Hepatocyte (in vitro differentiated cells): ENCODE measurements at places on chromosomes 2 and 18. TPM values are rescaled to one million over a fixed set of nuclear protein-coding genes. Genes with fewer than 3 reads are reported as not detected.

DNA sequence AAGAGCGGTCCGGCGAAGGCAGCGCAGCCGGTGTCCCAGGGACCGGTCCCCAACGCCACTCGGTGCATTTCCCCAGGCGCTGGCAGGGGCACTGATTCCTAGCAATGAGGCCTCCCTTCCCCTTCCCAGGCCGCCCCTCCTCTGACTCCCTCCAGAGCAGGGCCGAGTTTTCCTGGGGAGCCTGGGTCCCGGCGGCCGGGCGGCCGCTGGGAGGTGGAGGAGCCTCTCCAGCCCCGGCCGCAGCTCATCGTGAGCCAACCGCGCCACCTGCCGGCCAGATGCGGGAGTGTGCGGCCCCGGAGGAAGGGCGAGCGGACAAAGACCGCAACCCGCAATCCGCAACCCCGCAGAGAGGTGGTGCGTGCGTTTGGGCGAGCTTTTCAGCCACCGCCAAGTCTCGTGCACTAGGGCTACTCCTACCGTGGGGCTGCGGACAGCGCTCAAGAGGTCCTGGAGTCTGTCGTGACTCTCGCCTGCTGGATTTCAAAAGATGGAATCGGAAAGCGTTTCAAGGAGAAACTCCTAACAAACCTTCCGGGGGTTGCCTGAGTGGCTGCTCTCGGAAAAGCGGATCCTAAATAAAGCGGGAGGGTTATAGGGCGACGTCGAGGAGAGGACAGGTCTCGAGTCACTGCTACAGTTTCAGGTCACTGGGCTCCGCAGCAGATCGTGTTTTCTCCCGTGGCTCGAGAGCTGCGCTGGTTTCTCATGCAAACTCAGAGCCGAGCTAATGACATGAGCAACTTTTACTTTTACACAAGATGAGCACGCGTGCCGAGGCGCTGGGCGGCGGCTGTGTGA, 1.5 kb upstream of the EPHA4 start:
- H3K4me1 ChIP-seq: peaks cover 14% of the 10 kb centered on the region
- DNase-seq: peak; percentile 95
- peak overlapping the region; percentile 82 for H3K4me3 ChIP-seq
- no peaks in the 10 kb centered on the region for H3K36me3 ChIP-seq
- peak overlapping the region; percentile 92 for H3K27ac ChIP-seq
- peaks cover 13% of the 10 kb centered on the region for H3K27me3 ChIP-seq

DNA sequence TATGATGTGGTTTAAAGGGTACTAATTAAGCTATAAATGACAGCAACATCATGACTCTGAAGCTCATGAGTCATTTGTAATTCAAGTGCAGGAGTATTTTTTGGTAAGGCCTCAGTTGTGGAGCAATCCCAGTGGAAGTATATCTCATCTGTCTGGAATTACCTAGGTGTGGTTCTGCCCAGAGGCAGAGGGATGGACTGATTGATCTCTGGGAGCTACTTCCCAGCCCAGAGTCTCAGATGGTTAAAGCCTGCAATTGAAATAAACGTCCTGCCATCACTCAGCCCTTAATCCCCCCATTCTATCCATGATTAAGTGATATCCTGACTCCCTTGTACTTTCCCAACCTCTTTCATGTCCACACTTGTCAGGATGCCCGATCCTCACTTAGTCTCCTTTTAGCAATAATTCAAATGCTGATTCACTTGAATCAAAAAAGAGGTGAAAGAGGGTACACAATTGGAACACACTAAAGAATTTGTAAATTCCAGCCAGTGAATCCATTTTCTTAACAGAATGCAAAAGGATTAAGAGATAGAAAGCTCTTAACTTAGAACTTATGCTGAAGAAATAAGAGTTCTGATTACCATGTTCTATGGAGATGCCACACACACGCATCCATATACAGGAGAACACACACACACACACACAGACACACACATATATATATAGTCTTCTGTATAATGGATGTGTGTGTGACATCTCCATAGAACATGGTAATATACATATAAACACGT, 664.4 kb downstream of the NYAP2 start:
- H3K27me3 ChIP-seq: no peaks in the 10 kb centered on the region
- no peaks in the 10 kb centered on the region for H3K36me3 ChIP-seq
- no peaks in the 10 kb centered on the region for H3K4me1 ChIP-seq
- H3K4me3 ChIP-seq: no peak overlapping the region

DNA sequence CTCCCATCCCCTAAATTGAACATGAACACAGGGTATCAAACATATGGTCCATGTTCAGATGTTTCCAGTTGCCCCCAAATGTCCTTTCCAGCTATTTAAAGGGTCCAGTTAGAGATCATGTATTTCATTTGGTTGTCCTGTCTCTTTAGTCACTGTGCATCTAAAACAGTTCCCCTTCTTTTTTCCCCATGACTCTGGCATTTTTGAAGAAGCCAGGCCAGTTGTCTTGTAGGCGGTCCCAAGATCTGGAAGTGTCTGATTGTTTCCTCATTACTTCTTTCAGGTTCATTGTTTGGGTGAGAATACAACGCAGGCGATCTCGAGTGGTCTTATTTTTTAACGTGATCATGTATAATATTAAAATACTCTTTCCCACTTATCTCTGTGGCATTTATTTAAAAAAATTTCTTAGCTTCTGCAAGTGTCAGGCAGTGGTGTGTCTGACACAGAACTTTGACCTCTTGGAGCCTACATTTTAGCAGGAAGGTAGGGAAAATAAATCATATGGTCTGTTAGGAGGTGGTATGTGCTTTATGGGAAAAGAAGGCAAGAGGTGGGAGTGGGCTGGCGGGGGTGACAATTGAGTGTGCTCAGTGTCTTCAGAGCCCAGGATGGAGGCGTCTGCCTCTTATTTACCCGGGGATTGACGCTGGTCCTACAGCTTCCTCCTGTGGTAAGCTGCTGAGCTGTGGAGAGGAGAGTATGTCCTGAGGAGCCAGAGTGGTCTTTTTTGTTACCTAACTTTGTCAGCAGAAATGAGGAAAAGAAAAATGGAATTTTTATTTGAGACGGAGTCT, 8.1 kb downstream of the RAB31 start:
- H3K4me3 ChIP-seq: no peak overlapping the region
- DNase-seq: no peak
- H3K36me3 ChIP-seq: no peaks in the 10 kb centered on the region
- no peaks in the 10 kb centered on the region for H3K27me3 ChIP-seq

- H3K4me1 ChIP-seq: no peaks in the 10 kb centered on the region
- H3K27me3 ChIP-seq: no peaks in the 10 kb centered on the region
- H3K4me3 ChIP-seq: no peak overlapping the region
- H3K36me3 ChIP-seq: no peaks in the 10 kb centered on the region
These were observed 234.2 kb downstream of the CDH2 start for GRCh38 chr18:27942706-27943105.

- H3K4me3 ChIP-seq: no peak overlapping the region
- no peak overlapping the region for H3K27ac ChIP-seq
- peak; percentile 58 for DNase-seq
- no peaks in the 10 kb centered on the region for H3K36me3 ChIP-seq
- H3K4me1 ChIP-seq: no peaks in the 10 kb centered on the region
- no peaks in the 10 kb centered on the region for H3K27me3 ChIP-seq
These were observed 10.0 kb upstream of the GCA start for GRCh38 chr2:162333968-162334367.

DNA sequence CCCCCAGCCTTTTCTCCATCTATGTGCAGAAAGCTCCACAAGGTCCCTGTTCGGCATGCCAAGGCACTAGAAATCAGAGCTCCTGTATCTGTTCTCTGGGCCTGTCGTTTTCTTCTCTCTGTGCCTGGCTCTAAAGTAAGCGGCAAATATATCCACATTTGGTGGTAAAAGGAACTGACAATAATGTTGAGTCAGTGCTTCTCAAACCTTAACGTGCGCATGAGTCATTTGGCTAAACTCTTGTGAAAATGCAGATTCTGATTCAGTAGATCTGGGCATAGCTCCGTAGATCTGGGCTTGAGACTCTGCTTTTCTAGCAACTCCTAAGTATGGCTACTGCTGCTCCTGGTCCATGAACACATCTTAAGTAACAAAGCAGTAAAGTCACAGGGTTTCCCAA, 16.5 kb upstream of the ACSL3 start:
- no peak for DNase-seq
- H3K4me3 ChIP-seq: no peak overlapping the region
- H3K4me1 ChIP-seq: peaks cover 5% of the 10 kb centered on the region
- H3K27me3 ChIP-seq: no peaks in the 10 kb centered on the region
- no peaks in the 10 kb centered on the region for H3K36me3 ChIP-seq

DNA sequence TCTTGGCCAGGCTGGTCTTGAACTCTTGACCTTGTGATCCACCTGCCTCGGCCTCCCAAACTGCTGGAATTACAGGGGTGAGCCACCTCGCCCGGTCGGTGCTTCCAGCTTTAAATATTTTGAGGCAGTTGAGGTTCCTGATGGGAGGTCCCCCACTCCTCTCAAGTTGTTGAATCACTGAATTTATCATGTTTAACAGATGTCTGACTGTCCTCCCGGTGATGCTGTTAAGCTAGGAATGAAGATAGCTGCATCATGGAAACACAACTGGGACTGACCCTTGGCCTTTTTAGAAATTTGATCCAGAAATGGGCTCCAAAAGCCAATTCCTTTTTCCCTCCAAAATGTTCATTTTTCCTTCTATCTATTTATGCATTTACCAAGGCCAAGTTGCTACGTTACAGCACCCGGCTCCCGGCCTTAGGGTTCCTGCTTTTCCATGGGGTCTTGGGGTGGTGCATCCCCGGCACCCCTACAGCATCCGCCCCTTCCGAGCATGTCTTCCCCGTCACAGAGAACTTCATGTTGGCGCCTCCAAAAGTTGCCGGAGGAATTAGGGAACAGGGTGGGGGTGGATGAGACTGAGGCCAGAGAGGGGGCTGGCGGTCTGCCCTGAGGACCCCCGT, 43.9 kb downstream of the PAX8 start:
- H3K27ac ChIP-seq: no peak overlapping the region
- H3K36me3 ChIP-seq: no peaks in the 10 kb centered on the region
- no peak overlapping the region for H3K4me3 ChIP-seq
- H3K27me3 ChIP-seq: no peaks in the 10 kb centered on the region

GRCh38 chr18:74234326-74235171, 57.2 kb downstream of the CYB5A start:
- no peak overlapping the region for H3K4me3 ChIP-seq
- peak overlapping the region; percentile 77 for H3K27ac ChIP-seq
- H3K27me3 ChIP-seq: no peaks in the 10 kb centered on the region
- peaks cover 26% of the 10 kb centered on the region for H3K4me1 ChIP-seq
- no peaks in the 10 kb centered on the region for H3K36me3 ChIP-seq
- DNase-seq: peak; percentile 86

- no peaks in the 10 kb centered on the region for H3K36me3 ChIP-seq
- H3K27me3 ChIP-seq: no peaks in the 10 kb centered on the region
These were observed 317.8 kb upstream of the FANCL start for GRCh38 chr2:58558881-58559280.

- no peaks in the 10 kb centered on the region for H3K36me3 ChIP-seq
- no peak overlapping the region for H3K4me3 ChIP-seq
- no peak for DNase-seq
- H3K27ac ChIP-seq: no peak overlapping the region
- H3K4me1 ChIP-seq: no peaks in the 10 kb centered on the region
These were observed 97.4 kb upstream of the UBE2E3 start for GRCh38 chr2:180882959-180883358.

Gene COX5B
- 475 and 495 TPM in 2 replicates for polyA plus RNA-seq

- DNase-seq: peak; percentile 80
- peak overlapping the region; percentile 84 for H3K27ac ChIP-seq
- no peak overlapping the region for H3K4me3 ChIP-seq
- H3K36me3 ChIP-seq: no peaks in the 10 kb centered on the region
These were observed 18.0 kb downstream of the SPEG start for GRCh38 chr2:219452361-219453317.

Gene GREB1L
- 14.0 and 15.1 TPM in 2 replicates for polyA plus RNA-seq

GRCh38 chr2:26480566-26481423, 2.9 kb upstream of the OTOF start:
- DNase-seq: no peak
- H3K27ac ChIP-seq: peak overlapping the region; percentile 27
- no peaks in the 10 kb centered on the region for H3K36me3 ChIP-seq
- peaks cover 9% of the 10 kb centered on the region for H3K4me1 ChIP-seq
- no peaks in the 10 kb centered on the region for H3K27me3 ChIP-seq

- DNase-seq: no peak
- H3K36me3 ChIP-seq: no peaks in the 10 kb centered on the region
- H3K4me3 ChIP-seq: no peak overlapping the region
- no peaks in the 10 kb centered on the region for H3K4me1 ChIP-seq
- H3K27me3 ChIP-seq: no peaks in the 10 kb centered on the region
These were observed 480.9 kb downstream of the TSN start for GRCh38 chr2:122236152-122236874.

GRCh38 chr2:70627211-70627898, 73.7 kb upstream of the TGFA start:
- H3K4me1 ChIP-seq: peaks cover 12% of the 10 kb centered on the region
- H3K27ac ChIP-seq: peak overlapping the region; percentile 33
- DNase-seq: peak; percentile 59
- H3K27me3 ChIP-seq: no peaks in the 10 kb centered on the region
- no peak overlapping the region for H3K4me3 ChIP-seq

Gene RANBP2
- 9.6 and 13.5 TPM in 2 replicates for polyA plus RNA-seq

GRCh38 chr2:11809586-11810236, 63.3 kb downstream of the LPIN1 start:
- no peak for DNase-seq
- no peaks in the 10 kb centered on the region for H3K4me1 ChIP-seq
- no peak overlapping the region for H3K27ac ChIP-seq

Gene ANO7
- polyA plus RNA-seq: 1.4 and 3.0 TPM in 2 replicates

Gene ID2
- polyA plus RNA-seq: 563 and 612 TPM in 2 replicates

DNA sequence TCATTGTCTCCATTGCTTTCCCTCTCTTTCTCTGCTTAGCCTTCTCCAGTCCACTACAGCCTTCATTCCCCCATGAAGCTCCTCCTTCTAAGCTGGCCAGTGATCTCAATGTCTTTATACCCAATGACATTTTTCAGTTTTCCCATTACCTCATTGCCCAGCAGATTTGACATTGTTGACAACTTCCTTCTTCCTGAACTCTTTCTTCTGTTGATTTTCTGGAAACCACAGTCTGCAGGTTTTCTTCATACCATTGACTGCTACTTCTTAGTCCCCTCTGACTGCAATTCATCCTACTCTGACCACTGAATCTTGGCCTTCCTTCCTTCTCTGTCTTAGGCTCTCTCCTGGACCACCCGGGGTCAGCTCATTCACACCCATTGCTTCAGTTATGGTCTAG, 22.9 kb upstream of the SPP2 start:
- no peak overlapping the region for H3K4me3 ChIP-seq
- no peak for DNase-seq
- H3K36me3 ChIP-seq: no peaks in the 10 kb centered on the region

Gene CCDC121
- 2.7 and 5.4 TPM in 2 replicates for polyA plus RNA-seq

Gene SLC5A7
- not detected in 2 replicates for polyA plus RNA-seq

DNA sequence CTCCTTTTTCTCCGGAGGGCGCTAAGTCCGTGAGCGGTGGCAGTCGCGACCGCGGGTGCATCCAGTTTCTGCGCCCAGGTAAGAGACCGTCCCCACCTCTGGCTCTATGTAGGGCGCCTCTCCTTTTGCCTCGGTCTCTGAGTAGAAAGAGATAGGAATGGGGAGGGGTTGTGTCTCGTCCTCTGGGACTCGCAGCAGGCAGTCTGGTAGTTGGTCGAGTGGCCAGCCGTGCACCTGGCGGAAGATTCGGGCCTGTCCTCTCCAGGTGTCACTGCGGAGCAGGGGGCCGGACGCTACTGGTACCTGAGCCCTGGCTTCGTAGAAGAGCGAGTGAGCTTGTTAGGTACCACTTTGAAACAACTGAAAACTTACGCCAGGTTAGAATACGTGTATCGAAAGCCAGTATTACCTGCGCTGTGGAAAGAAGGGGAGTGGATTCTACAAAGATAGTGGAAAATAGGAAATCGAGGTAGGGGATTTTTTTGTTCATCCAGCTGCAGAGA, 403 bp downstream of the MAP2 start:
- no peaks in the 10 kb centered on the region for H3K4me1 ChIP-seq
- H3K4me3 ChIP-seq: peak overlapping the region; percentile 95
- H3K27me3 ChIP-seq: peaks cover 3% of the 10 kb centered on the region
